ENCODE measurements at places on chromosomes 3 and 15.

GRCh38 chr3:188824566-188824965, 347.2 kb upstream of the TPRG1 start:
- DNase-seq, result no peak

DNA sequence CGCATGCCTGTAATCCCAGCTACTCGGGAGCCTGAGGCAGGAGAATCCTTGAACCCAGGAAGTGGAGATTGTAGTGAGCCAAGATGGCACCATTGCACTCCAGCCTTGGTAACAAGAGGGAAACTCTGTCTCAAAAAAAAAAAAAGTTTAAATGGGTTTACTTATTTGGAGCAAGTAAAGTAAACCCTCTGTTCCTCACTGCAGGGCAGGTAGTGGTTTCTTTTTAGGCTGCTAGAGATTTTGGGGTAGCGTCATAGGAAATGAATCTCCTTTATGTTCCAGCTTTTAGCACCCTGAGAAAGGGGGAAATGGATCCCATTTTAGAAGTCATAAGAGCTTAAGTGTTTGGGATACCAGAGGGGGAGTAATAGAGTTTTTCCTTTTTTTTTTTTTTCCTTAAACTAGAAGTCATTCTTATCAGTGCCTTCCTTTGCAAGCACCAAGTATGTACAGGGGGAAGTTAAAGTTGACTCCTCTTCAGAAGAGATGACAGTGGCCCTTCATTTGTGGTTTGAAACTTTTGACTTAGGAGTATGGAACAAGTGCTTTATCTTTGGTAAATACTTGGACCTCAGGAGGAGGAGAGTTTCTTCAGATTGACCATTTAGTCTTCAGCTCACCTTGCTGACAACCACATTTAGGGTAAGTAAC, 8.0 kb downstream of the PXK start:
- DNase-seq, result no peak

GRCh38 chr3:192901435-192901834, 16.2 kb downstream of the MB21D2 start:
- DNase-seq, result no peak

DNA sequence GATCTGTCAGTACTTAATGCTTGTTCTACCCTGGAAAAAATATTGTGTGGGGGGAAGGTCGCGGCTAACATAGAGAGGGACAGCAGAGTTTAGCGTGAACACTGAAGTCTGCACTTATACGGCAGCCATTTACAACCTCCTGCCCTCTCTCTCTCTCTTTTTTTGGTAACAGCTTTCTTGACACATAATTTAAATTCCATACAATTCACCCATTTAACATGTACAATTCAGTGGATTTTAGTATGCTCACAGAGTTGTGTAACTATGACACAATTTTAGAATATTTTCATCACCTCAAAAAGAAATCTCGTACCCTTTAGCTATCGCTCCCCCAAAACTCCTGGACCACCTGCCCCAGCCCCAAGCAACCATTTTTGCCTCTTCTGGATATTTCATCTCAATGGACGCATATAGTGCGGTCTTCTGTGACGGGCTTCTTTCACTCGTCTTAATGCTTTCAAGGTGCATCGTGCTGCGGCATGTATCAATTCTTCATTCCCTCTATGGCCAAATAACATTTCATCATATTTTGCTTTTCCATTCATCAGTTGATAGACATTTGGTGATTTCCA, 141.8 kb downstream of the XXYLT1 start:
- DNase-seq, result no peak

- no peak for DNase-seq
Measured at GRCh38 chr3:13879102-13879945, 547 bp downstream of the WNT7A start.

DNA sequence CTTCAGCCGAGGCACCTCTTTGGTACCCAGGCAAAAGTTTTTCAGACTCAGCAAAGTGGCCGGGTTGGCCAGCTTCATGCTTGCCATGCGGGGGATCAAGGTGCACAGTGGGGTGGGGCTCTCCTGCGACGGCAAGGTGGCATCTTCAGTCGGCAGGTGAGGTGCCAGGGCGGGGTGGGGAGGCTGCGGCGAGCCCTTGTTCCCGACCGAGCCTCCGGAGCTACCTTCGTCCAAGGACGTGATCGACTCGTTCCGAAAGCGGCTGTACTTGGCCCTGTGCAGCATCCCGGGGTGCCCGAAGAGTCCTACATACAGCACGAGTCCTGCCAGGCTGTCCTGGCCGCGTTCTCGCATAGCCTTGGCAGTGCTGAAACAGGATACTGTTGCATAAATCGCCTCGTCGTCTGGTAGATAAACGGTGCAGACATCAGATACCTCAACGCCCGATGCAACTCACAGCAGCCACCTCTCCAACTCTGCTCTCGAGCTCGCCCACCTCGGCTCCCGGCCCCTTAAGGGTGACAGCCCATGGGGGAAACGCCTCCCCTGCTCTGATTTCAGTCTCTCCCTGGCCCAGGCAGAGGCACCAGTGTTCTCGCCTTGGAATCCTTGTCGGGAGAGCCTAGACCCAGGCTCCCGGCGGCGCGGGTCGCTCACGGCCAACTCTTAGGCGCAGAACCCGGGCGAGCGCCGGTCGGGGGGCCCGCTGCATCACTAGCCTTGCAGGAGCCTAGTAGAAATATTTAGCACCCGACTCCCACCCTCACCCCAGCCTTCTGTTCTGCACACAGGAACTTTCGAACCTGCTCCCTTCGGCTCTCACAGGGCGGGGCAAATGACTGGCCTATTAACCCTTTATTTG, 826 bp downstream of the SHC4 start:
- DNase-seq, result no peak

GRCh38 chr3:81823882-81824395, 62.5 kb upstream of the GBE1 start:
- DNase-seq, result no peak

DNA sequence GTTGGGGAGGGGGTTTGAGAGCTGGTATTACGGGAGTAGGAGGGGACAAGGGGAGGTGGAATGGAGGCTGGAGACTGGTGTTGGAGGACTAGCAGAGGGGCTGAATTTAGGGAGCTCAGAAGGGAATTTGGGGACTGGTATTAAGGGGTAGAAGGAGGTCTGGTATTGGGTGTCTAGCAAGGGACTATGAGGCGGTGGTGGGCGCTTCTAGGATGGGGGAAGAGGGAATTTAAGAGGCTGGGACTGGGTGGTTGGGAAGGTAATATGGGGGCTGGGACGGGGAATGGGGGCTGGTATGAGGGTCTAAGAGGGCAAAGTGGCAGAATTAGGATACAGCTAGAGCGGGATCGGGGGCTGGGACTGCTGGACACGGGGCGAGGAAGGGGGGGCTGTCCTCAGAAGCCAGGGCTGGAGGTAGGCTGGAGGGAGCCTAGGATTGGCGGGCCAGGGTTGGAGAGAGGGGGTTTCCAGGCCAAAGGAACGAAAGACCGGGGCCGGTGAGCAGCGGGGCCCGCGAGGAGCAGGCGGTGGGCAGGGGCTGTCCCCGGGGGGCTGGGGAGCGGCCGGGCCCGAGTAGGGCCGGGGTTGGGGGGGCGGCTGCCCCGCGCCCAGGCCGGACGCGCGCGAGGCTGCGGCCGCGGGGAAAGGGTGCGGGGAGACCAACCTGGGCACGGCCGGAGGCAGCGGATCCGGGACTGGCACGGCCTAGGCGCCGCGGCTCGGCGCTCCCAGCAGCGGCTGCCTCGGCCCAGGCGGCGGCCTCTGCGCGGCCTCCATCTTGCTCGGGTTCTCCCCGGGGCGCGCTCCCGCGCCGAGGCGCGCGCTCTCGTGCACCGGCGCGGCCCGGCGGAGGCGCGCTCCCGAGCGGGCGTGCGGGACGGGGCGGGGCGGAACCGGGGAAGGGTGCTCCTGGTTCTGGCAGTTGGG, at the start of gene LHFPL4:
Gene LHFPL4 (minus strand): TSS at position 802 of the 927 bp plus-strand sequence. CDS start 1,143 bp downstream, outside the sequence.
- DNase-seq, result no peak

DNA sequence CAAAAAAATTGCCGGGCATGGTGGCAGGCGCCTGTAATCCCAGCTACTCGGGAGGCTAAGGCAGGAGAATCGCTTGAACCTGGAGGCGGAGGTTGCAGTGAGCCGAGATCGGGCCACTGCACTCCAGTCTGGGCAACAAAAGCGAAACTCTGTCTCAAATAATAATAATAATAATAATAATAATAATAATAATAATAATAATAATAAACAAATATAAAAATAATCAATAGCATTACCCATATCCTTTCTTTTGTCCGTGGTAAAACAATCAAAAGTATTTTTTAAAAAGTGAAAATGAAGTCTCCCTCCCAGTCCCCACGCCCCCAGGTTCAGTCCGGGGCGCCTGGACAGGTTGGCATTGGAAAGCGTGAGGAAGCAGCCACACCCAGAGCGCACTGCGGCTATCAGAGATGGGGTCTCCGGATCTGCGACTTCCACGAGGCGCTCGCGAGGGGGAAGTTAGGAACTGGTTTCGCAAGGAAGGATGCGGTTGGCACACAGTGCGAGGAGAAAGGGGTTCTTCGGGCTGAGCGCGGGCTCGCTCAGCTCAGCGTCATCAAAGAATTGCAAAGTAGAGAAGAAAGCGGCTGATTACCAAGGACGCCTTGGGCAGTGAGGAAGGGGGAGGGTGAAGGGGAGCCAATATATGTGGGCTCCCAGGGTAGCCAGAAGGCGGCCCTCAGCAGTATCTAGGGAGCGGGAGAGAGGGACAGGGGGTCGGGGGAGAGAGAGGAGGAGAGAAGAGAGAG, 69.5 kb upstream of the EPHB3 start:
- DNase-seq, result peak; percentile 54

- no peak for DNase-seq
Measured at GRCh38 chr15:99125061-99125891, 20.4 kb downstream of the SYNM start.

DNA sequence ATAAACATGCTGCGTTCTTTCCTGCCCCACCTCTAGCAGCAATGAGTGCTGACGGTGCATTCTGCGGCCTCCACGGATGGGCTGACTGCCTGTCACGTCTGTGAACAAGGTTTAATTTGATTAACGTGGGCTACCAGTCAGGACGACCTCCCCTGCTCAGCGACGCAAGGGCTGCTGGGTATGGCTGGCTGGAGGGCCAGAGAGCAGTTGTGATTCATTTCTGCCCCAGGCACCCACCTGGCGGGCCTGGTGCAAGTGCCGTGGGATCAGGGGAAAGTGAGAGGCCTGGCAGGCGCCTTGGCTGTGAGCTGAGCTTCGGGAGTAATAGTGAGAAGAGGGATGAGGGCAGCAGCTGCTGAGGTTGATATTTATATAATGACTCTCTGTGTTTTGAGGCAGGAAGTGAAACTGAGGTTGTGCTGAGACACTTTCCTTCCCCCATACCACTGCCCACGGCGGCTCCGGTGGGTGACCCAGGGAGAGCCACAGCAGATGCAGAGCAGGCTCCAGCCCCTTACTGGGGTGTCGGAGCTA, 190.4 kb upstream of the BCL6 start:
- no peak for DNase-seq

GRCh38 chr3:175948041-175948440, 1088.9 kb downstream of the NAALADL2 start:
- DNase-seq, result no peak

DNA sequence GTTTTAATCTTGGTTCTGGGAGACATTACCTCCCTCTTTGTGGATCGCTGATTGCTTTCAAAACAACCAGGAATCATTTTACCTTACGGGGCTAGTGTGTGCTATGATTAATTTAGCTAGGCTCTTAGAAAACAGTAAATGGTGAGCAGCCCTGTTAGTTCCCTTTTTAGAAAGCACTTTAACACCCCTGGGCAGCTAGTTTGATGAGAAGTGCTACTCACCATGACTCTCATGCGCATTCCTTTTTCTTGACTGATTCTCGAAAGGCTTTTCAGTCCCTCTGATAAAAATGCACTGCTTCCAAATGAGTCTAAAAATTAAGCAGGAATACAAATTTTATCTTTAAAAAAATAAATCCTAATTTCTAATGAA, 75.3 kb upstream of the LEKR1 start:
- no peak for DNase-seq

DNA sequence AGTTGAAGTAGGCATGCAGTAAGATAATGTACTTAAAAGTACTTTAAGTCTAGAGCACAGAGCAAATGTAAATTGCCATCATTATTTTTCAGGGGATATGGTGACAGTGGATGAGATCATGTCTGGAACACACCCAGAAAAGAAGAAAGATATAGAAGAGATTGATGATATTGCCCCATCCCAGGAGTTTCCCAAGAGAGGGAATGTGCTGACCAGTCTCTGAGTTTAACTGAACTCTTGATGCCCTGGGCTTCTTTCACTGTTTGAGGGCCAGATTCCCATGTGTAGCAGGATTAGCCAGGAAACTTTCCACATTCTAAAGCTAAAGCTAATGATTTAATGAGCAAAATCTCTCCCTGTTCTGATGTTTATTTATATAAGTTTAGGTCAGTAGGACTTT, 366.8 kb upstream of the UMPS start:
- no peak for DNase-seq

DNA sequence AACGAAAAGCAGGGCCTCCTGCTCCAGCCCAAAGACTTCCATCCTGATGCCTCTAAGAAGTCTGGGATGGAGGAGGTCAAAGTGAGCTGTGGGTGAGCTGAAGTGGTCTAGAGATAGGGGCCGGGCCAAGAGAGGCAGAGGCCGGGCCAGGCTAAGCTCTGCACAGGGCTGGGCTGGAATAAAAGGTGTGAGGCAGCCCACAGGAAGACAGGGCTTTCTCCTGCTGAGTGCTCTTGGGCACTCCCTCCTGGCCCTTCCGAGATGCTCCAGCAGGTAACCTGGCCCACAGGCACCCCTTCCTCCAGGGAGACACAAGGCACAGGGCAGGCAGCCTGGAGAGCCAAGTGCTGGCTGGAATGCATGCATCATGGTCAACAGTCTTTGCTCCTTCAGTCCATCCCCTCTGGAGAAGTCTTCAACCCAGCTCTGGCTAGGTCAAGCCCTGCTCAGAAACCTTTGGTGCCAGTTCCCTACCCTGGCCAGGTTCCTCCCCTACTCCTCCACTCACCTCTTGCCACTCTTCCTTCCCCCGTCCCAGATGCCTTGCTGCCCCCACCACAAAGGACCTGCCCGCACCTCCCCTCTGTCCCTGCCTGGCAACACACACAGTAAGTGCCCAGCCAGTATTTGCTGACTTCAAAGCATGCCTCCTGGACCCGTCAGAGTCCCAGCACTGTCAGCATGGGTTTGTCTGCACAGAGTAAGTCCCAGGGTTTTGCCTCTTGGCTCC, 93.6 kb downstream of the SEC22A start:
- DNase-seq, result no peak

DNA sequence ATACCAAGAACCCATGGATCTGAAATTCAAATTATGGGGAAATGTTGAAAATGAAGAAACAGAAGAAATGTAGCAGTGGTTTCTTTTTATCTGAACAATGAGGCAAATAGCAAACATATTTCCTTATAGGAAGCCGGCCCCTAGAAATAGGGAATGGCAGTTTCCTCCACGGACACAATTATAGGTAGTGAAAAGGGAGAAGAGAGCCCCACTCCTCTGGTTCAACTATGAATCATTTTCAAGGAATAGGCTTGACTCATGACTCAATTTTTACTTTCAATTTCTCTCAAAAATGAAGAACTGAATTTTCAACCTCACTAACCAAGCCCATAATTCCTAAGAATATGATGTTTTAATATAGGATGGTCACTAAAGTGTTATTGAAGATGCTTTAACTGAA, 243.1 kb downstream of the MECOM start:
- no peak for DNase-seq

All from CMK (cell line).